ENCODE measurements at places on chromosomes 11 and 22.

- DNase-seq = no peak
Measured at GRCh38 chr11:128559496-128560103, 27.8 kb downstream of the ETS1 start.

DNA sequence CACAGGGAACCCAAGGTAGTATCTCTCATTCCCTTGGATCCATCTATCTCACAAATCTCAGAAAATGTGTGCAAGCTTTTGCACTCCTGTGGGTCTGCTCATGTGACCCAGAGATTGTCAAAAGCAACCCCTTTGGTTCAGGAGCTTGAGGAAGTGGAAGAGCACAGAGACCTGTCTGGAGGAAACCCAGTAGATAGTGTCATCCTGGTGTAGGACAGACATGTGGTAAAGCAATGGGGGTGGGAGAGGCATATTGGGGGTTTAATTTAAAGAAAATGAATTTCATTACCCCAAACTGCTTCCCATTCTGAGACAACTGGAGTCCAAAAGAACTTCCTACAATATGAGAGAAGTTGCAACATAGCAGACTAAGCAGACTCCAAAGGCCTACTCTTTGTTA lies 5.8 kb upstream of the MS4A14 start:
- DNase-seq = no peak

- DNase-seq = no peak
Measured at GRCh38 chr11:35683728-35684339, 21.3 kb downstream of the TRIM44 start.

GRCh38 chr22:38837414-38837928 lies 6.4 kb downstream of the NPTXR start:
- DNase-seq = no peak

GRCh38 chr11:122879785-122880184 lies 2.8 kb upstream of the JHY start:
- no peak for DNase-seq

GRCh38 chr11:36116161-36116560 lies 172.3 kb downstream of the LDLRAD3 start:
- DNase-seq = no peak

DNA sequence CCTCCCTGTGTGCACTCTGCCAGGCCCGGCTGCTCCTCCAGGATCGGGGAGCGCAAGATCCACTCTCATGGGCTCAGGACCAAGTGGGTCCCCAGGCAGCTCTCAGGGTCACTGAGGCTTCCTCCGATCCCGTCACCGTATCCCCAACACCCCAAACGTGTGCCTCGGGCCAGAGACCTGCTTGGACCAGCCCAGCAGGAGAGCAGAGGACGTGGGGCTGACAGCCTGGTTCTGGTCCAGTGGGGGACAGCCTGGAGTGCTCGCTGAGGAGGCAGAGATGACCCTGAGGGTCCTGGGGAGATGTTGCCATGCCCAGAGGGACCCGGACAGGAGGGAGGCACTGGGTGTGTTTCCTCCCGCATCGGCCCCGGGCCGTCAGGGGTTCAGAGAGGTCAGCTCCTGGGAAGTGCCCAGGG lies 1402.6 kb downstream of the BRD1 start:
- no peak for DNase-seq

- DNase-seq = no peak
Measured at GRCh38 chr22:37547251-37547741, 13.0 kb upstream of the CDC42EP1 start.

GRCh38 chr11:1397146-1397861 lies 7.6 kb downstream of the BRSK2 start:
- DNase-seq = no peak

DNA sequence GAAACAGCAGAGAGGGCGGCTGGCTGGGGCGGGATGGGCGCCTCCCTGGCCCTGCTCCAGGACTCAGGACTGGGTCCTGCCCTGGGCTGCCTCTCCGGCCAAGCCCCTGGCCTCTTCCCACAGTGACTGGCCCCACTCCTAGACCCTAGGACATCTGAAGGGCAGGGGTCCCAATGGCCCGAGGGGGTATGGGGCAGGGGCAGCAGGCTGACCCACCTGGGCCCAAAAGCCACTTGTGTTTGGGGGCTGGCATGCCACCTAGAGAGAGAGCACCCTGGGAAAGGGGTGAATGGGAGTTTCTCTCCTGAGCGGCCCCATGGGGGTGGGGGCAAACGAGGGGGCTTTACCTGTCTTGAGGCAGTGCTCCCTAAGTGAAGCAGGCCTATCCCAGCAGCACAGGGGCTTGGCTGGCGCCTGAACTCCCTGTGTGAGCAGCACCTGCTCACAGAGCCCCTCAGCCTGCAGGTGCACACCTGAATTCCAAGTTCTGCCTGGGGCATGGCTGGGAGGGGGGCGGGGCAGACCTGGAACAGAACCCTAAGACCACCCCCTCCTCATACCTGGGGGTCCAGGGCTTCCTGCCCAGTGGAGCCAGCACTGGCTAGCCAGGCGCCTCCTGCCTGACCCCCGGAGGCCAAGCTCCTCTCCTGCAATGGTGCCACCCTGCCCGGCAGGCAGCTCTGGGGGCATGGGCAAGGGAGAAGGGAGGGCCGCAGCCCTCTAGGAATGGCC lies 16.9 kb downstream of the DUSP8 start:
- DNase-seq = peak; percentile 13

- DNase-seq = no peak
Measured at GRCh38 chr11:99632969-99633368, 612.2 kb downstream of the CNTN5 start.

DNA sequence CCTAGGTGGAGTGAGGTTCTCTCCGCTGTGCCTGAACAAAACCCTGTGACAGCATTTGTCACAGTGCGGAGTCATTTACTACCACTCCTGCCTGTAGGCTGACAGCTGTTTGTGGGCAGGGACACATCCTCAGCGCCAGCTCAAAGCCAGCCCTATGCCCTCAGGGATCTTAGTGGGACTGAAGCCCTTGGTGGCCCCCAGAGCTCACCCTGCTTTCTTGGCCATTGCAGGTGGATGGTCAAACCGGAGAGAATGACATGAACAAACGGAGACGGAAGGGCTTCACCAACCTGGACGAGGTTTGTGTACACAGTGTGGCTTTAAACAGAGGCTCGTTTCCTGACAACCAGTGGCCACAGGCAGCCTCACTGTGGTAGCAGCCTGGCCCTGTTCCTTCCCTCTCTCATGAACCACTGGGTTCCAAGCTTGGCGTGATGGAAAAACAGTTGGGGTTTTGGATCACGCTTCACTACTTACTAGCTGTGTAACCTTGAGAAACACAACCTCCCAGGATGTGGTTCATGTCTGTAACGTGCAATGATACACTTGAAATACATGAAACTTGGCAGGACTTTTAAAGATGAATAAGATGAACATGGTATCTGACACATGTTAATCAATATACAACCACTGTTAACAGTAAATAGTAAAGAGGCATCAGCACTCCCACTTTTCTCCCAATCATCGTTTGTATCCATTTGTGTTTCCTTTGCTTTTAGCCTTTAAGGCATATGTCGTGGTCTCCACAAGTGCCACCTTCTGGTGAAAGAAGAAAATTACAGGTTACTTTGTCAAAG lies 125.8 kb downstream of the MICAL2 start:
- DNase-seq = peak; percentile 11

DNA sequence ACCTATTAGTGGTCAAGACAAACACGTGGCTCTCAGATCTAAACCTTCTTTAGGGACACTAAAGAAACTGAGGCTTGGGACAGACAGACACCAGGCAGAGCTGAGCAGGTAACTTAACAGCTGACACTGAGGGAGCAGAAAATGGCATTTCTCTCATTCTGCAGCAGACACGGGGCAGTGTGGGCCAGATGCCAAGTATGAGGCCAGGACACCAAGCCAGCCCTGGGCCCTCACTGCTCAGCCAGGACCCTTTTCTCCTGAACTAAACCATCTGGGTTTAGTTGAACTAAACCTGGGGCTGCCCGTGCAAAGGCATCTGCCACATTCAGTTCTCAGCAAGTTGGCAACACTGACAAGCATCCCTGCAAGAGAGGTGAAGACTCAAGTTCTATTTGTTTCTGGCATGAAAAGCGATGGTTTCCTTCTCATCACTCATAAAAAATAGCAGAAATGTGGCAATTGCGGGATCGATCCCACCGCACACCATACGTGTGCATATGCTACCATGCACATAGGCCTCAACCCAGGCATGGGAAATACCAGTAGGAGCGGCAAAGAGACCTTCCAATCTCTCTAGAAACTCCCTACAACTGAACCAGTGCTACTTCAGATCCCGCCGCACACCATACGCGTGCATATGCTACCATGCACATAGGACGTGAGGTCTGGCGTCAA lies 100.1 kb upstream of the BID start:
- DNase-seq = no peak

- DNase-seq = no peak
Measured at GRCh38 chr22:28931844-28932567, 48.6 kb downstream of the ZNRF3 start.

DNA sequence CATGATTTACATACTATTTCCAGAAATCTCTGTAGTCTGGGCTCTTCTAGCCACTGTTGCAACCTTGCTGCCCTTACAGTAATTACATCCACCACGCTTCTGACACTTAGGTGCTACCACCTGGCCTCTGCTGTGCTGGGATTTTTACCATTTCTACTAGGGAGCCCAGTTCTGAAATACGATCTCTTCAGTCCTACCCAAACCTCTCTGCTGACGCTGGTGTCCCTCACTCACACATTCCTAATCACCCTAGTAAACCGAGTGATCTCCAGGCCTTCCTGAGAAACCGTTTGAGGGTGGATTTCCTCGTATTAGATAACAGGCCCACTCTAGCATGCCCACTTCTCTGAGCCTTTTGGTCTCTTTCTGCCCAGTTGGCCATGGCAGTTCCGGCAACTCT lies 588.9 kb upstream of the CADM1 start:
- no peak for DNase-seq

DNA sequence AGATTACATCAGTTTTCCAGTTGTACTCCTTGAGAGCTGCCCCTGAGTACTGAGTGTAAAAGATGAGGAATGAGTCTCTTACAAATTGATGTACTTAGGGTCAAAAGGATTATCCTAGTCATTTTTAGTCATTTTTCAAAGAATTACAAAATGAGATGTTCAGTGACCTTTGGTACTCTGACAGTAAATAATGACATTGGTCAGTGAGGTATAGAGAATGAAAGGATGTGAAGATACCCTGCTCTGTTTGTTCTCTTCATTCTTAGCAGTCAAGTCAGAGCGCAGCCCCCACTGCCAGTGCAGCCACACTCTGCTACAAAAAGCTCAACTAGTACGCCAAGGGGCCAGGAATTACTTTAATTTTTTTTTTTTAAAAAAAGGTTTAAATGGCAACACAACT lies 4.1 kb upstream of the ESAM start:
- DNase-seq = no peak

GRCh38 chr11:100687630-100688395 lies 725 bp downstream of the ARHGAP42 start:
- DNase-seq = peak; percentile 20

GRCh38 chr11:10453261-10453660 lies 1.8 kb upstream of the AMPD3 start:
- DNase-seq = no peak

- no peak for DNase-seq
Measured at GRCh38 chr11:107561688-107562087, 3.8 kb downstream of the ALKBH8 start.

GRCh38 chr11:122383186-122383585 lies 267.2 kb upstream of the BLID start:
- DNase-seq = no peak

- DNase-seq = no peak
Measured at GRCh38 chr11:78784321-78785061, 209.8 kb upstream of the NARS2 start.

- DNase-seq = no peak
Measured at GRCh38 chr11:68370211-68371111, 58.1 kb downstream of the LRP5 start.

DNA sequence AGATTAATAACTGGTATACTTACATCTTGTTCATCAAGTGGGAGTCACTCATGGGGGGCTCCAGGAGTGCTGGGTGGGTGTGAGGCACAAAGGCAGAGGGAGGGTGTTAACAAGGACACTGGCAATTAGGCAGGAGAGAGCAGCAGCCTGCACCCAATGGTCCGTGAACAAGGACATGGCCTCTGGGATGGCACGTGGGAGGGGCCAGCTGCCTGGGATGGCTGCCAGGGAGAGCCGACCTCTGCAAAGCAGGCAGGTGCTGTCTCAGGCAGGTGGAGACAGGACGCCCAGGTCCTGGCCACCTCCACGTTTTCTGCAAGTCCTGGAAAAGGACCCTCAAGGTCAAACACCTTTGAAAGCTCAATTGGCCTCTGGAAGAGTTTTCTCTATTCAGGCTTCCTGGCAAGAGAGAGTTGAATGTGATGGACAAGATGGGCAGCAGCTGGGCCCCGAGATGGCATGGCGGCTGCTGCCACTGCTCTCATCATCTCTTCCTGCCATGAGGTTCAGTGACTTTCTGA lies 257.1 kb downstream of the BUD13 start:
- DNase-seq = no peak

DNA sequence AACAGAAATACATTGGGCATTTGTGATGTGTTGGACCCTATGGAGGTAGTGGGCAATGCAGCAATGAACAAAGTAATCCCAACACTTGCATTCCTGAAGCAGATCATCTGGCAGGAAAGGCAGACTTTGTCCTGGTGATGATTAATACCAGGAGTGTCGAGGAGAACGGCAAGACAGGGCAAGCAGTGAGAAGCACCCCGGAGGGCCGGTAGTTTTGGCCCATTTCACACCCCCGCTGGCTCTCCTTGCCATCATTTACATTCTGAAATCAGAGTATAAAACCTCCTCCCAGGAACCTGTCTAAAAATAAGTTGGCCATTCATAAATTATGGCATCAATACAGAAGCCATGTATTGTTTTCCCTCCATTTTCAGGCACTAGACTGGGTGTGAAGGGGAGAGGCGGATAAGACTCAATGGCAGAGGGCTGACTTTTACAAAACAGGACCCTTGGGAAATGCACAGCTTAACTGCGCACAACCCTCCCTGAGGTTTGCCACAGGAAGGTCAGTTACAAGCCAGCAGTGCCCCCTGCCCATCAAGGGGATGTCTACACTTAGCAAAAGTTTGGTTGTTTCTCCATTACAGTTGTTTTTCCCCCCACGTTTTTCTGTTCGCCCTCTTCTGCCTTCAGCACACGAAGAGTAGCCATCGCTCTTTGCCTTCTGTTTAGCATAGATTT lies 55.6 kb downstream of the OPCML start:
- no peak for DNase-seq

DNA sequence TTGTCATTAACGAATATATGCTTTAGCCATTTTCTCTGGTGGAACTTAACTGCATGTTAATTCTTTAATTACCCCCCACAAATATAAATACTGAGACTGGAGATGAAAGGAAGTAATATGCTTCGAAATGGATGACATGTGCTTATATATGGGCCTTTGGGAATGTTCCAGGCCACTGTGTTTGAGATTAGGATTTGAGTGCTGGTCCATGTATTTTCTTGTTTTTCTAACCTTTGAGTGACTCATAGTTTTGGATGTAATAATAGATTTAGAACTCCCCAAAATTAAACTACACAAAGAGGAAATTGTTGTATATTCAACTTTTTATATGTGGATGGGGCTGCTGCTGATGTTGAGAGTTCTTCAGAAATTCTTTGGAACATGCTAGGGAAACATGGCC lies 54.2 kb downstream of the EXT2 start:
- DNase-seq = no peak

- DNase-seq = no peak
Measured at GRCh38 chr11:133508468-133508867, 23.8 kb downstream of the OPCML start.
